ENCODE measurements at places on chromosomes 12 and 14. TPM values are rescaled to one million over a fixed set of nuclear protein-coding genes. Genes with fewer than 3 reads are reported as not detected.

COX8C gene
- not detected for total RNA-seq

ORMDL2 gene
- 31.3 TPM for total RNA-seq

RFLNA gene
- 8.6 TPM for total RNA-seq

GARIN6 gene
- total RNA-seq = not detected

CLEC1B gene
- total RNA-seq = not detected

ZBTB25 gene
- total RNA-seq = 3.6 TPM

ISCA2 gene
- 34.4 TPM for total RNA-seq

BATF gene
- total RNA-seq = not detected

DACT1 gene
- total RNA-seq = 9.1 TPM

MRPL52 gene
- total RNA-seq = 66.7 TPM

C12orf50 gene
- total RNA-seq = not detected

NGB gene
- total RNA-seq = not detected

OR11H7 gene
- not detected for total RNA-seq

KRT3 gene
- total RNA-seq = not detected

SLC25A21 gene
- 3.4 TPM for total RNA-seq

RNF34 gene
- total RNA-seq = 40.2 TPM
